ENCODE measurements at places on chromosomes 5 and 9.

DNA sequence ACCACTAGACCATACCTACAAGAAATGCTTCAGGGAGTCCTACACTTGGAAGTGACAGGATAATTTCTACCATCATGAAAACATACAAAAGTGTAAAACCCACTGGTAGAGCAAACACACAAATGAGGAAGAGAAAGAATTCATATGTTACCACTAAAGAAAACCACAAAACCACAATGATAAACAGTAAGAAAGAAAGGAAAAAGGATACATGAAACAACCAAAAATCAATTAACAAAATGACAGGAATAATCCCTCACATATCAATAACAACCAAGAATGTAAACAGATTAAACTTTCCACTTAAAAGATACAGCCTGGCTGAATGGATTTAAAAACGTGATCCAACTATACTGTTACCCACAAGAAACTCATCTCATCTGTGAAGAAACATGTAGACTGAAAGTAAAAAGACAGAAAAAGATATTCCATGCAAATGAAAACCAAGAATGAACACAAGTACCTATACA is 83.4 kb downstream of the LPAR1 start:
- DNase-seq, result no peak

DNA sequence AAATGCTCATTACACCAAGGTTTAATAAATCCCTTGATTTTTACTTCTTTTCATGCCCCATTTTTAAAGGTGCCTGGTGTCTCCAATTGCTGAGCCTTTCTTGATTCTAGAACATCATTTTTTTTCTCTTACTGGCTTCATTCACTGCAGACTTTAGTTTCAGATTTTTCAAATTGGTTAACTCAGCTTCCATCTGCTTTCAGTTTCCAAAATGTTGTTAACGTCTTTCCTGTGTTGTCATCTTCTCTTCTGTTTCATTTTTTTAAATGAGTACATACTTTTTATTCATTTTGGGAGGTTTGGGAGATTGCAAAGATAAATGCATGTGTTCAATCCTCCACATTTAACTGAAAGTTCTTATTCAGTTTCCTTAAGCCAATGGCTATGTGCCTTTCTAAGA is 126.4 kb upstream of the CCNG1 start:
- no peak for DNase-seq

DNA sequence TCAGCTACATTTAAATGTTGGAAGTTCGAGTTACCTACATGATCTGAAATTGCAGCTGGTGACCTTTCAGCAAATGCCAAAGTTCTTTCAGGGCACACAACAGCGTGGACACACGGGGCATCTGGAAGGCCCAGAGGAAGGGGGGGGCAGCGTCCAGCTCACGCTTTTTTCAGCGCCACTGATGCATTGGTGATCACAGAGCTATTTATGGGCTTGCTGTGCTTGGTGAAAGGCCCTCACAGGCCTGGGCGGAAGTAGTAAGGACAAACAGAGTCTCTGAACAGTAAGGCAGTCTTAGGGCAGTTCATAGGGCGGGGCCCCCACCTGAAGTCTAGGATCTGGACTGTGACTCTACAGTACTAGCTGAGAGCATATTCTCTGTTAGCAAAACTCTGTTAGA is 6.6 kb upstream of the FBP2 start:
- DNase-seq, result no peak

GRCh38 chr5:160619381-160619780 is 197.7 kb downstream of the PTTG1 start:
- no peak for DNase-seq

- DNase-seq, result no peak
These were observed 355.3 kb downstream of the KIAA0825 start for GRCh38 chr5:94263068-94263467.

GRCh38 chr9:32423371-32423770 is 38.9 kb downstream of the ACO1 start:
- DNase-seq, result no peak

- DNase-seq, result no peak
These were observed 41.8 kb upstream of the ROR2 start for GRCh38 chr9:91991721-91992341.

- no peak for DNase-seq
These were observed 11.3 kb downstream of the PDGFRB start for GRCh38 chr5:150144246-150144801.

DNA sequence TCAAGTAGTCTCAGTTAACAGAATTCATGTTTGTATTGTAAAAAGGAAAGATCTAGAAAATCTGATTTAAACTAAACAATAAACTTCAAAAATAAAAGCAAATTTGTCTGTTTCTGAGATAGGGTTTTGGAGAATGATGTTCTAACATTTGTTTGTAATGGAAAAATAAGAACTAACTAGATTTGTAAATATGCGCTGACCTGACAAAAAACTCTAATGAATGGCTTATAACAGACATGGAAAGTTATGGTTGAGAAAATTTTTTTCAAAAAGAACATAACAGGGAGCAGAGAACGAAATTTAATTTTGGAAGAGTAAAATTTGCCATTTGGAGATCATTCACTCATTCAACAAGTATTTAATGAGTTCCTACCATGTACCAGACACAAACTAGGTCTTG is 179.0 kb upstream of the TARS1 start:
- DNase-seq, result no peak

GRCh38 chr5:168198359-168198758 is 93.1 kb upstream of the WWC1 start:
- no peak for DNase-seq

DNA sequence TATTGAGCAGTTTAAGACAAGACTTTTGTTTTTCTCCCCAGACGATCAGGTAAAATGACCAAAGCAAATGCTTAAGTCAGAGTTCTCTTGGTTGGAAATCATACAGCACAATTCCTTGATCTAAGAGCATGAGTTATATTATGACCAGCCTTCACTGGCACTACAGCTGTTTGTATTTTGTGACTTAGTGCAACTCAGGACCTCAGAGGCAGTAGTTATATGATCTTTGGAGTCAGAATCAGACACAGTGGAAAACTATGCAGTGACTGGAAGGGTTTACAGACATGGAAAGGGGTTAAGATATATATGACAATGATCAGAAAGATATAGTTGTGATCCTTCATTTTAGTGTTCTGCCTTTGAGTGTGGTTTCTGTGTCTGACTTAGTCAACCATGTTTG is 24.3 kb downstream of the RAD23B start:
- no peak for DNase-seq

- no peak for DNase-seq
These were observed 62.8 kb downstream of the GNA14 start for GRCh38 chr9:77585335-77585786.

DNA sequence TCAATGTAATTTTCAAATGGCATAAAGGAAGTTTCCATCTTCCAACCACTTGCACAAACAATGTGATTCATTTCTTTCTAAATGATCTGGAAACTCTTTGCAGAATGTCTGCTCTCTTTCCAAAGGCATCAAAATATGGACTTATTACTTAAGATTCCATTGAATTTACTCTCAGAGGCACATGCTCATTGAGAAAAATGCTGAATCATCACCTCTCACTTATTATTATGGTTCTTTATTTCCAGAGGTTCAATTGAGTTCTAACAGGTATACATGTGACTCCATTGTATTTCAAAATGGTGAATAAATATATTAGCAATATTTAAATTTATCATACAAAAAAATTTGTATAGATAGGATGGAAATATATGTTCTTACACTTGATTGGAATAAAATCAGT is 1140.6 kb downstream of the EFNA5 start:
- DNase-seq, result no peak

- DNase-seq, result no peak
These were observed 412.5 kb downstream of the CCDC171 start for GRCh38 chr9:15965246-15965745.

GRCh38 chr5:998246-999031 is 10.2 kb upstream of the NKD2 start:
- DNase-seq, result no peak

- no peak for DNase-seq
These were observed 44.4 kb downstream of the MAP1B start for GRCh38 chr5:72151646-72152045.

DNA sequence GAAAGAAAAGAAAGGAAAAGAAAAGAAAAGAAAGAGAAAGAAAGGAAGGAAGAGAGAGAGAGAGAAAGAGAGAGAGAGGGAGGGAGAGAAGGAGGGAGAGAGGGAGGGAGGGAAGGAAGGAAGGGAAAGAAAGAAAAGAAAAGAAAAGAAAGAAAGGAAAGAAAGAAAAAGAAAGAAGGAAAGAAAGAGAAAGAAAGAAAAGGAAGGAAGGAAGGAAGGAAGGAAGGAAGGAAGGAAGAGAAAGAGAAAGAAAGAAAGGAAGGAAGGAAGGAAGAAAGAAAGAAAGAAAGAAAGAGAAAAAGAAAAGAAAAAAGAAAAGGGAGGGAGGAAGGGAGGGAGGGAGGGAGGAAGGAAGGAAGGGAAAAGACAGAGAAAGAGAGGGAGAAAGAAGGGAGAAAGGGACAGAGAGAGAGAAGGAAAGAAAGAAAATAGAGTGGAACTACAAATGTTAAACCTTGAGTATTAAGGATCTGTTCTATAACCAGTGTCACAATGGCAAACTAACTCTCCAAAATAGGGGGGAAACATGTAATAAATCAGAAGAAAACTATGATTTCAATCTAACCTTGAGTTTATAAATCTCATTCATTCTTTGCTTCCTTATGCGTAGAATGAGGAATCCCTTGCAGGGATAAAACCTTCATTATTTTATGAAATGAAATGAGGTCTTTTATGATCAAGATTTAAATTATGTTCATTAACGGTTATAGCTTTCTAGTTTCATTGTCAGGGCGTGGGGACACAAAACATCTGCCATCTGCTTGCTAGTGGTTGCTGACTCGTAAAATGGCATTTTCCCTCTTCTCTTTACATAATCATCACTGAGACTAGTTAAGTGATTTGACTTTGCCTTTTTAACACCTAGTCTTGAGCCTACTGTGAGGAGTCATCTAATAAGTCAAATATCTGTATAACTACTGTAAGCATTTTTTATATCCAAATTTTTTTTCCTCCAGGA is 40.7 kb upstream of the RAD23B start:
- DNase-seq, result no peak

GRCh38 chr5:134581241-134581981 is 51.2 kb downstream of the SAR1B start:
- no peak for DNase-seq

DNA sequence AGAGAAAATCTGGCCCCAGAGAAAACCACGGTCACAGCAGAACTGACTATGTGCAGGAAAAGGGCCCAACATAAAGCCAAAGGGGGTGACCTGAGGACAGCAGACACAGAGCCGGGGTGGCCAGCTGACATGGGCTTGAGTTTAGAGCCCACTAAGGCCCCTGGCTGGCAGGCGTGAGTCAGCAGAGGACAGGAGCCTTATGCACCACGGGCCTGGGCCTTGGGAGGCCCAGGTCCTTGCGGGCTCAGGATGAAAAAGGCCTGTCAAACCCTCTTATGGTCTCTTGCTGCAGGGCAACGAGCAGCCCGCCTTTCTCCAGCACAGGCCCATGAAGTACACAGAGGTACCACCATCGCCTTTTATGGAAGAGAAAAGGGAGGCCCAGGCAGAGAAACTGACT is 19.7 kb downstream of the STK10 start:
- no peak for DNase-seq

DNA sequence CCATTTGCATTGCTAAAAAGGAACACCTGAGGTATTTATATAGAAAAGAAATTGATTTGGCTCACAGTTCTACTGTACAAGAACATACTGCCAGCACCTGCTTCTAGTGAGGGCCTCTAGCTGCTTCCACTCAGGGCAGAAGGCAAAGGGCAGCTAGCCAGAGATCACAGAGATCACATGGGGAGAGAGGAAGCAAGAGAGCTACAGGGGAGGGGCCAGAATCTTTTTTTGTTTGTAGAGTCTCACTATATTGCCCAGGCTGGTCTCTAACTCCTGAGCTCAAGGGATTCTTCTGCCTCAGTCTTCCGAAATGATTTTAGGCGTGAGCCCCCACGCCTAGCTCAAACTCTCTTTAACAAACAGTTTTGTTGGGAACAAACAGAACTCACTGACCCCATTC is 6.1 kb downstream of the SLCO4C1 start:
- no peak for DNase-seq

GRCh38 chr5:15574806-15575325 is 74.9 kb downstream of the FBXL7 start:
- DNase-seq, result no peak

- DNase-seq, result no peak
These were observed 17.2 kb downstream of the CENPP start for GRCh38 chr9:92342825-92343488.

DNA sequence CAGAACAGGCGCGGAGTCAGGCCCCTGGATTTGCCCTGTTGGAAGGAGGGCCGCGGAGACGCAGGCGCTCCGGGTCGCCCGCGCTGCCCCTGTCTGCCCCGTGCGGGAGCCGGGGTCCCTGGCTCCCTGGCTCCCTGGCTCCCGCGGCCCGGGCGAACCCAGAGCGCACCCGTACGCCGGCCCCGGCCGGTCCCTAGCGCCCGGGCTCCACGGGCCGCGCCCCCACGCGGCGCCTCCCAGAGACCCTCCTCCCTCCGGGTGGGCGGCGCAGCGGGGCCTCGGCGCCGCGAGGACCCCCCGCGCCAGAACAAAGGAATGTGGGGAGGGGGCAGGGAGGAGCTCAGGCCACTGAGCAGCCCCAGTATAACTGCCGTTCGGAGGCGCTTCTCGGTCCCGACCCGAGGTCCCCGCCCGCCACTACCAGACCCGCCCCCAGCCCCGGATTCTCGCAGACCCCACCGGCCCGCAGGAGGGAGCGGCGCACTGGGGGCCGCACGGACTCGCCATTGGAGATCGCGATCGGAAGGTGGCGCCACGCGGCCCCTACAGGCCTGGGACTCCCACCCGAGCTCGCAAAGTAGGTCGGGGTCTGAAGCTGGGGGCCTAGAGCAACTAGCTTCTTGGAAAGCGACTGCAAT is 2.4 kb downstream of the NFIL3 start:
- DNase-seq, result no peak

- no peak for DNase-seq
These were observed 352.7 kb downstream of the EBF1 start for GRCh38 chr5:158746979-158747378.

- no peak for DNase-seq
These were observed 256.9 kb upstream of the ST8SIA4 start for GRCh38 chr5:101160002-101160401.

DNA sequence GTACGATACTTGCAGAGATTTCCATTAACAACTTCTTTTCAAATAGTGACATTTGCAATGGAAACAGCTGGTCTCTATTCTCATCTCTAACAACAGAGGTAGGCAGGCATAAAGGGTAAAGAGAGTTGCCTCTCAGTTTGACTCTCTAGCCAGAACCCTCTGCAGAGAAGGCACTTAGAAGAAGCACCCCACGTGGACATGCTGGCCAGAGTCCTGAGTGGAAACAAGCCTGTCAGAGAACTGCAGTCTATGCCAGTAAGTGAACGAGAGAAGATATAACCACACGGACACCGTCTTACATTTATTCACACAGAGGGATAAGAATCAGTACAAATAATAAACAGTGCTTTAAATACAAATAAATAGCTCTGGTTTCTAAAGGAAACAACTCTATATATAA is 11.0 kb upstream of the LHX6 start:
- no peak for DNase-seq

All from CD4-positive, alpha-beta T cell treated with Interleukin-17A for 1 hour (primary cell).